WERI-Rb-1 (cell line): ENCODE measurements at places on chromosomes 2 and 18.

DNA sequence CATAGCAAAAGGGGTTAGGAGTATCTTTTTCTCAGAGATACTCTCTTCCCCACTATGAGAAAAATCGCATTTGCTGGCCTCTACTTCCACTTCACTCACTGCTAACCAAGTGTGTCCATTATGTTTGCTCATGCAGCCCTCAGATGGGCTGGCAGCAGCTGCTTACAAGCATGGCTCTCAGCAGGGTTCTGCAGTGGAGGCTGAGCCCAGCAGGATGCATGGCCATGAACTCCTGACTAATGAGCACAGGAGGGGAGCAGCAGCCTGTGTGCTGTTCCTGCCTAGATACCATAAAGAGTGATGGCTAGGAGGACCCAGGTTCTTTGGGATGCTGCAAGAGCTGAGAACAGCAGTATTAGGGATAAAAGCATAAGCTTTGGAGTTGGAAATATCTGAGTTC lies 316.9 kb upstream of the THSD7B start:
- DNase-seq, result no peak

- DNase-seq, result no peak
Measured at GRCh38 chr2:101609433-101609832, 88.1 kb upstream of the MAP4K4 start.

DNA sequence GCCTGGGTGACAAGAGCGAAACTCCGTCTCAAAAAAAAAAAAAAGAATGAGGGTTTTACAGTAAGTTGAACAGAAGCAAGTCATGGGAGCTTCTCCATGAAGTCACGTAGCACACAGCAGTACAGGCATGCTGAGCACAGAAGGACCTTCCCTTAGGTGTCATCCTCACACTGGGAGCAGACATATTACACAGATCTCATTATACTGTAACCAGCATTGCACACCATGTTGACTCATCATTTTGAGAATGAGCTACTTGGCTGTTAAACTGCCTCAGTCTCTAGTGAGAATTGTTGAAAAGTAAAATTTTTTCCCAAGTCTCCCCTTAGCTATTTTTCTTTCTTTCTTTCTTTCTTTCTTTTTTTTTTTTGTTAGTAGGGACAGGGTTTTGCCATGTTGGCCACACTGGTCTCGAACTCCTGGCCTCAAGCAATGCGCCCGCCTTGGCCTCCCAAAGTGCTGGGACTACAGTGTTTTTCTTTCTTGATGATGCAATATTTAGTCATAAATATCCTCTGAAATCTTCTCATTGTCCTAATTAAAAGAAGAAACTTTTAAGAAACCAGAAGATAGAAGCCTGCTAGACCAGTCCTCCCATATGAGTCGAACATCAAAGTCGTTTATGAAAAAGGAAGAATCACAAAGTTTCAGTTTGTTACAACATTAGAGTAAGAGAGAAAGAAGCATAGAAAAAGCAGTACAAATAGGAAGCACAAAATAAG lies 37.9 kb upstream of the PPP1CB start:
- DNase-seq, result no peak

DNA sequence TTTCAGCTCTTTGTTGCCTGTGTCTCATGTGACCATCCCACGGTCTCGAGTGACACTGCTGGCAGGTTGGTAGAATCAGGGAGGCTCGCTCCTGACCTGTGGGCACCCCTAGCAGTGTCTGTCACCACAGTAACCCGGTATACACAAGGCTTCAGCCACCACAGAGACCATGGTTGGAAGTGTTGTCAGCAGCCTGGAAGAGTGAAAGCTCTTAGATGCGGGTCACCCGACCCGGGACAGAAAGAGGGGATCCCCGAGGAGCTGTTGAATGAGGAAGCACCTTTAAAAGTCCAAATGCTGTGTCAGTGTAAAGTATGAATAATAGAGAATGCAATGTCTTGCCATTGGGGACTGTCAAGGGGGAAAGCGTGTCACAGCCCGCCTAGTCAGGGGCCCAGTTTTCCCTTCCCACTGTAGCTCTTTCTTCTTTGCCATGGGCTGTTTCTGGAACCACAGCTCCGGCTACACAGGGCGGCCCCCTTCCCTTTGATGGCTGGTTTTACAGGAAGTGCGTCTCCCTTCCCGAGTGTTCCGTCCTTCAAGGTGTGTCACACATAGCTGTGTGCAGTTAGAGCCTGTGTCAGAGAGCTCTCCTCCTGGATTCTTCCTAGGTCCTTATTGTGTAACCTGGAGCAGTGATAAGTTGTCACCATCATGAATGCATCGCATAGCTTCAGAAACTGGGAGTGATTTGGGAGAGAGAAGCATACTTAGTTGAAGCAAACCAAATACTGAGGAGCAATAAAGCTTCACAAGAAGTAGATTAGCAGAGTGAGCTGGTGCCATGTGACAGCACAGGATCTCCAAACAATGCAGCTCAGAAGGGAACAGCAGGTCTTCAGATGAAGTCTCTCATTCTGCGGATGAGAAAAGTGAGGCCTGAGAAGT lies 81.4 kb downstream of the MTCL1 start:
- no peak for DNase-seq

- peak; percentile 88 for DNase-seq
Measured at GRCh38 chr2:11738589-11739436, 7.6 kb upstream of the LPIN1 start.

GRCh38 chr2:191023235-191023679 lies 9.3 kb upstream of the STAT1 start:
- DNase-seq, result no peak

DNA sequence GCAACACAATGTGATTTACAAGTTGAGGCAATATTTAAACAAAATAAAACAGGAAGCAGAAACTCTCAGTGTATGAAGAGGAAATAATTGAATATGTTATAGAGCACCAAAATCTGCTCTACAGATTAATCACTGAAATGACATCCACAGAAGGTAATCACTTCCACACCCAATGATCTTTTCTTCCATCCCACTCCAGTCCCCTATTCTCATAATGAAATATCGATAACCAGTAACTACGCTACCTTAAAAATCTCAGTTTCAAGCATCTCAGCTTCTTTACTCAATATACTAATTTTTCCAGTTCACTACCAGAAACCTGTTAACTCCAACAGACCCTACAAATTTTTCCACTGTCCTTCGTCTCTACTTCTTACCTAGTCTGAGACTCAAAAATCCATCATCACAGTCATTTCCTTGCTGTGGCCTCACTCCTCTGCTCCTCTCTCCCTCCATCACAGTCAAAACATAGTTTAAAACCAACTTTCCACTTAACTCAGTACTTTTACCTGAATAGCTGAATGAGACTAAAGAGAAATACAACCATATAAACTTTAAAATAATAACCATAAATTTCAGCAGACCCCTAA lies 67.1 kb downstream of the MEMO1 start:
- DNase-seq, result no peak

DNA sequence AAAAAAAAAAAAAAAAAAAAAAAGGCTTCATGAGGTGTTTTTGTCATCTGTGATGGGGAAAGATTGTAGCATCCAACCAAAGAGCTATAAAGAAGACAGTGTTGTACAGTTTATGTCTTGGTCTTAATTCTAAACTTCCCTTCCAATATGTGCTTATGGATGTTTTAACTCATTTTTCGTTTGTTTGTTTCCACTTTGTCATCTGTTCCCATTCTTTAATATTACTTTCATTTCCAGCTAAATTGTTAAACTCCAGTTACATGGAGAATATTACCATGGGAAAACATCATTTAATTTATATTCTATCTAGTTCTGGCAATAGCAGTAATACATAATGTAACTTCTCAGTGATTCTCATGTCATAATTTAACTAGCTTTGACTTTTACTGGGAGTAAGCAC lies 344.1 kb upstream of the NRP2 start:
- DNase-seq, result no peak

DNA sequence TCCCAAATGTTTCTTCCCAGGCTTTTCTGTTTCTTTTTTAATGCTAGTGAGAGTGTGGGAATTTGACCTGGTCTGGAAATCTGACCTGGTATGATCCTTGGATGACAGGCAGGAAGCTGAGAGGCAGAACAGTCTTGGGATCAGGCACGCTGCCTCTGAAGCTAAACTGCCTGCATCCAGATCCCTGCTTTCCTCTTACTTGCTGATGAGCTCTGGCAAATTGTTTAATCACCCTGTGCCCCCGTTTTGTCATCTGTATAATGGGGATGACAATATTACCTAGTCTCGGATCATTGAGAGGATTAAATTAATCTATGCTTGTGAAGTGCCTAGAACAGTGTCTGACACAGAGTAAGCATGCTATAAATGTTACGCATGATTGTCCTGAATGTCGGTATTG lies 3.3 kb downstream of the KLHL23 start:
- DNase-seq, result no peak

DNA sequence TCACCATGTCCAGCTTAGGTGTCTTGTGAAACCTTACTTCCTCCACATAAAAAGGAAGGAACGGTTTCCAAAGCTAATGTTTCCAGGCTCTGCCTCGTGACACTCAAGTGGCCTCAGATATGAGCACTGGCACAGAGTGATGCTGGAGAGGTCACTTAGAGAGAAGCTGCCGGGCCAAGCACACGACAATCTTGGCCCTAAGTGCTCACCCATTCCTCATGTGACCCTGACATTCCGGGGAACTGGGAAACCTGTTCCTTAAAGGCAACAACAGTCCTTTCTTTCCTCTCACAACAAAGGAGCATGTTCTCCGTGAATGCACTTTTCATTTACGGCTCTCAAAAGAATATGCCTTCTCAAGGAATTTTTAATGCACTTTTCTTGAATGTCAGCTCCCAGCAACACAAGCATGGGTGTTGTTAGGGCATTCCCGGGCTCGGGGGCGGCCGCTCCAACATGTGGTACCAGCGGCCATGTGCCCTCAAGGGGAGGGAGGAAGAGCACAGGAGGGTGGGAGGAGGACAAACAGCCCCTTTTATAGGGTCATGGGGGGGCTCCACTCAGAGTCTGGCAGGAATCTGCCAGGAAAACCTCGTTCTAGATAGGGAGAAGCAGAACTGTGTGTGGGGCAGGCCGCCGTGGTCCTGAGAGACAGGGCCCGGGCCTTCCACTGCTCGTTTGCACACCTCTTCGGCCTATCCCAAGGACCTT lies 118.6 kb downstream of the MBP start:
- no peak for DNase-seq
